Stimulated activated CD4-positive, alpha-beta T cell treated with anti-CD3 and anti-CD28 coated beads, TNF-alpha, amount 100 ng/mL, for 48 hours (primary cell): ENCODE measurements at places on chromosomes 11 and 22.

DNA sequence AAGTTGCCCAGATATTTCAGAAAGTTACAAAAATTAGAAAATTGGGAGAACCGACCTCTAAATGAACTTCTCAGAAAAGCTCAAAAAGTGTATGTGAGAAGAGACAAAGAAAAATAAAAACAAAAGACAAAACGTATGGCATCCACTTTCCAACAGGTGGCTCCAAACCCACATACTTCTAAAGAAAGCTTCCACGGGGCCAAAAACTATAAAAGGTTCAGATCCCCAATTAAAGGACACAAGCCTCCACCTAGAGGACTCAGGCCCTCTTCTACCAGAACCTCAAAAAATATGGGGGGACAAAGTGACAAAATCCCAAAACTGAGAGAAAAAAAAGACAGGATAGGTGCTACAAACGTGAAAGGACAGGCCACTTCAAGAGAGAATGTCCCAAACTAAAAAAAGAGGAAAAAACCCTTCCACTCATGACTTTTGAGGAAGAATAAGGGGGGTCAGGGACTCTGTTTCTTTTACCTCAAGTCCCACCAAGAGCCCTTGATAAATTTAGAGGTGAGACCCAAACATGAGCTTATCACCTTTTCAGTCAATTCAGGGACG is 8.8 kb downstream of the SCGB2A1 start:
- DNase-seq = no peak

DNA sequence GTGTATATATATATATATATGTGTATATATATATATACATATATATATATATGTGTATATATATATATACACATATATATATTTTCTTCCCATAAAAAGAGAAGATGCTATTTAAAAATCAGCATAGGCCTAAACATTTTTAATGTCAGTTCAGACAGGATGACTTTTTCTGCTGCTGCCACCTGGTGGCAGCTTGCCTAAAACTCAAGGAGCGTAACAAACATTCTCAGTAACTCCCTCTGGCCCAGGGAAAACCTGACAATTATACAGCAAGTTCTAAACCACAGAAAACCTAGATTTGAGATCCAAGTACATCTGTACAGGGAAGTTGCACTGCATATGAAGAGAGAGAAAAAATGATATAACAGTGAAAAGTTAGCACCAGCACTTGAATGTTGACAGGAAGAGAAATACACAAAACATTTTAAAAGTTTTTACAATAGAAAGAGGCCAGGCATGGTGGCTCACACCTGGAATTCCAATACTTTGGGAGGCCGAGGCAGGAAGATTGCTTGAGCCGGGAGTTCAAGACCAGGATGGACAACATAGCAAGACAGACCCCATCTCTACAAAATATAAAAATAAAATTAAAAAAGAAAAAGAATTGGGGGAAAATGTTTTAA is 16.6 kb downstream of the OR8A1 start:
- DNase-seq = peak; percentile 6

GRCh38 chr22:28413612-28414399 is 265.8 kb downstream of the TTC28 start:
- DNase-seq = no peak

DNA sequence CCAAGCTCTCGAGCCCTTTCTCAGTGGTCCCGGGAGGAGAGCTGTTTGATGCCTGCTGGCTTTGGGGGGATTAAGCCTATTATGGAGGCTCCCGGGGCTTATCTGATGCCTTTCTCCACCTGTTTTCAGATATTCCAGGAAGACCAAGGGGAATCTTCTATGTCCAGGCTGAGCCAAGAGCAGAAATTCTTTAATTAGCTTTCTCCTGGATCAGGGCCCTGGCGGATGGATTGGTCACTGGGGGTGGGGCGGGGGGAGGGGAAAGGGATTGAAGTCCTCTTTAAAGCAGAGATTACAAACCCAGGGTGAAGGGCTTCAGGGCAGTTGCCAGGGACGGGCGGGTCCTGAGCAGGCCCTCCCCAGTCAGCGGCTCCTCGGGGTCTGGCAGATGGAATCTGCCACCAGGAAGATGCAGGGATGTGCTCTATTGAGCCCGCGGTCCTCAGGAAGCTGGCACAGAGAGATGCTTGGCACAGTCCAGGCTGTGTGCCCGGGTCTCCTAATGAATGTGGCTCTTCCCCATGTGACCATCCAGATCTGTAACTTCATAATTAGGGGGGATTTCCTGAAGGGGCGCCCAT is 33.6 kb downstream of the MACROD1 start:
- DNase-seq = no peak

DNA sequence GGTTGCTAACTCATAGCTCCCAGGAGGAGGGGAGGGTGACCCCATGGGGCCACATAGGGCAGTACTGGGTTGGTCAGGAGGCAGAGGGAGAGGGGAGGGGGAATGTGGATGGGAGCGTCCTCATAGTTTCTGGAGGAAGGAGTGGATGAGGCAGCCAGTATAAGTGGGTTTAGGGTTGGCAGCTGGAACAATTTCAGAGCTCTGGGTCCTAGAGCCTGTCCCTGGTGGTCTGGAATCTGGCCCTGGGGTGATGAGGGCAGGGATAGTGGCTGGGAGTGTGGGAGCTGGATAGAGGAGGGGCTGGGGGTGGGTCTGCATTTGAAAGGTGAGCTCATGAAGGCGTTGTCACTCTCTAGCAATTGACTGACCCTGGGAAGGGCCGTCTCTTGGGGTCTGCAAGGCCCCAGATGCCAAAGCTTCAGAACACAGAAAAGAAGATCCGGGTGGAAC is 5.3 kb upstream of the MRGPRG start:
- no peak for DNase-seq

GRCh38 chr11:116422956-116423600 is 349.7 kb downstream of the BUD13 start:
- no peak for DNase-seq

DNA sequence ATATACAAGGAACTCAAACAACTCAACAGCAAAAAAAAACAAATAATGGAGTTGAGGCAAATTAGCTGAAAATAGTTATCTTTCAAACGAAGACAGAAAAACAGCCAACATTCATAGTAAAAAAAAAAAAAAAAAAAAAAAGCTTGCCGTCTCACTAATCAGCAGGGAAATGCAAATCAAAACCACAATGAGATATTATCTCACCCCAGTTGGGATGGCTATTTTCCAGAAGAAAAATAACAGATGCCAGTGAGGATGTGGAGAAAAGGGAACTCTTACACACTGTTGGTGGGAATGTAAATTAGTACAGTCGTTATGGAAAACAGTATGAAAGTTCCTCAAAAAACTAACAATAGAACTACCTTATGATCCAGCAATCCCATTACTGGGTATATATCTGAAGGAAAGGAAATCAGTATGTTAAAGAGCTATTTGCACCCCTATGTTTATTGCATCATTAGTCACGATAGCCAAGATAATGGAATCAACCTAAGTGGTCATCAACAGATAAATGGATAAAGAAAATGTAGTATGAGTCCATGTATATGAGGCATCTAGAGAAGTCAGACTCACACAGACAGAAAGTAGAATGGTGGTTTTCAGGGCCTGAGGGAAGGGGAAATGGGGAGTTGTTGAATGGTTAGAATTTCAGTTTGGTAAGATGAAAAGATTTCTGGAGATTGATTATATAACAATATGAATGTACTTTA is 56.0 kb downstream of the USP35 start:
- DNase-seq = no peak

- DNase-seq = peak; percentile 33
Measured at GRCh38 chr11:131674051-131674755, 303.8 kb downstream of the NTM start.

DNA sequence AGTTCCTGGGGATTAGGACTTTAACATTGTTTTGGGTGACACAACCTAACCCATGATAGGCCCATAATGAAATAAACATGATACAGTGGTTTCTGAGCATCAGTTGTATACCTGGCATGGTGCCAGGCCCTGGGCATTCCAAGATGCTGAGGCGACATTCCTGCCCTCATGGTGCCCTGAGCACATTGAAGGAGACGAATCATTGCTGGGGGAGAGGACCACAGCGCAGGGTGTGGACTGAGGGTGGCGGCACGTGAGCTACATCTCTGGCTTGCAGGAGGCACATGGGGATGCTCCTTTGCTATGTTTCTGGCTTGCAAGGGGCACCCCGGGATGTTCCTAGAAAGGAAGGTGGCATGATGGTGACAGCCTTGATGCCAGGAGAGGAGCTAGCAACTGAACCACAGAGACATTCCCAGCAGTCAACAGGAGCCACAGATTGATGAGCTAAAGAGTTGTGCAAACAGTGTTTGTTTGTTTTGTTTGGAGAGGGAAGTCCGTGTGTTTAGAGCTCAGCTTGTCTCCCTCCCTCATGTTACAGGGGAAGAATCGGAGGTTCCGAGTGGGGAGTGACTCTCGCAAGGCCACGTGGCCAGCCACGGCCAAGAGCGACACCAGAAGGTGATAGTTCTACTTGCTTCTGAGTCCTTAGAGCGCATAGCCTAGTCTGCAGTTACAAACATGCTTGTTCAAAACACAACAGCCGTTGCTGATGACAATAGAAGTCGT is 106.4 kb downstream of the MIAT start:
- DNase-seq = no peak

GRCh38 chr22:19710020-19710768 is 4.1 kb upstream of the SEPTIN5 start:
- DNase-seq = no peak

GRCh38 chr11:60970369-60970774 is 1.1 kb upstream of the CD6 start:
- no peak for DNase-seq

DNA sequence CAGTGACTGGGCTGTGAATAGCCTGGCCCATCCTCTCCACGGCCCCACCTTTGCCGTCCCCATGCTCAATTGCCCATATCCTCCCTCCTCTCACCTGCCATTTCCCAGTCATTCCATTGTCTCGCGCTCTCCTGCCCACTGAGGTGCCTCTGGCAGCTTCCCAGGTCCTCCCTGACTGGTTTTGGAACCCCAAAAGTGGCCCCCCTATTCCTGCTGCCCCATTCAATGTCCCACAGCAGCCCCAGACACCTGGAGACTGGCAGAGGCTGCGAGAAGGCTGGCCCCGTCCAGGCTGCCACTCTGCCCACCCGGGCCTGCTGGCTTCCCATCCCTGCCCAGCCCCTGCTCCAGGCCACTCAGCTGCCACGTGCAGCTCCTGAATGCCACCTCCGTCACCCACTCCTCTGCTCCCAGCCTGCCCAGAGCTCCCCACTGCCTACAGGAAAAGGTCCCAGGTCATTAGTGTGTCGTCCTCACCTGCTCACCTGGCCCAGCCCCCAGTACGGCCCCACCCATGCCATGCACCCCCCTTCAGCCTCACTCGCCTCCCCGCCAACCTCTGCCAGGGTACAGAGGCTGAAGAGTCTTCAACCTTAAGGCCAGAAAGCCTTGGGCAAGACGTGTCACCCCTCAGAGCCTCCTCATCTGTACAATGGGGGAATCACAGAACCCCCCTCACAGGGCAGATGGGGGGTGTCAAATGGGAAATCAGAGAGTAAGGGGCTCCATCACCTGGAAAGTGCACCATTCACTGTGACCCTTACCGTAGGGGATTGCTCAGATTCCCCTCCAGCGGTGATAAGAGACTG is 37.5 kb downstream of the KCNJ4 start:
- DNase-seq = no peak

- DNase-seq = no peak
Measured at GRCh38 chr11:102843489-102843888, at the start of gene MMP3. Gene MMP3, minus strand, starts transcription at chr11:102843609. Its CDS starts 63 bp downstream, at chr11:102843546.

DNA sequence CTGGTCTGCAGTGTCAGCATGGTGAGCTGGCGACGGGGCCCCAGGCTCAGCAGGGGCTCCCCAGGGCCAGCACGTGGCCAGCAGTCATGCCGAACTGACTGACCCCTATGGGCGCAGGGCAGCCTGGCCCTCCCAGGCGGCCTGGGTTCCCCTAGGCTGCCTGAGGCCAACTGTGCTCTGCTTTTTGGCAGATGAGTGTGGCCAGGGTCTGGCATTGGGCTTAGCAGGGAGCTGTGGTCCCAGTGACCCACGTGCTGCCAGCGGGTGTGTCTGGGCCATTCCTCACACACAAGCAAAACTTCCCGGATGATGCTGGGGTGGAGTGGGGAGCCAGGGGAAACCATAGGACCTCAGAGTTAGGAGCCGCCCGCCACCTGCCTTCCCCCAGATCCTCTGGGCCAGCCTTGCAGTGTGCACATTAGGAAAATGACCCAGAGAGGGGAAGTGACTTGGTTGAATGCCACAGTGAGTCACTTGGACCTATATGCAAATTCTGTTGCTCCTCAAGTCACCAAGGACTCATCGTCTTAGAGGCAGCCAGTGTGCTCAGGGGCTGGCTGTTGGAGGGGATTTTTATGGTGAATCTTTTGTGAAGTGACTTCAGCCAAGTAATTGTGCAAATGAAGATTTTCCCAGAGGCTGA is 6.5 kb downstream of the ADORA2A start:
- no peak for DNase-seq

DNA sequence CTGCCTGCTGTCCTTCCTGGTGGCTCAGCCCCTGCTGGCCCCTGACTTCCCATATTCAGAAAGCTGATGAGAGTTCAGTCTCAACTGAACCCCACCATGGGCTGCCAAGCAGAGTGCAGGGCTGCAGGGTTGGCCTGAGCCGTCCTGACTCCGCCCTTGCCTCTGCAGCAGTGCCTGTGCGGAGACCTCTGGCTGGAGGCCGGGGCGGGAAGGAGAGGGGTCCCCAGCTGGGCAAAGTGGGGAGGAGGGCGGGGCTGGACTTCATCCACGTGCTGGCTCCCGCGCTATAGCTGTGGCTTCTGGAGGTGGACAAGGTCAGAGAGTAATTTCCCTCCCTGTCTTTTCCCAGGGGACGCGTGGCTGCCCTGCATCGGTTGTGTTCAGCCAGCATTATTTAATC is 13.6 kb downstream of the GLB1L3 start:
- no peak for DNase-seq

DNA sequence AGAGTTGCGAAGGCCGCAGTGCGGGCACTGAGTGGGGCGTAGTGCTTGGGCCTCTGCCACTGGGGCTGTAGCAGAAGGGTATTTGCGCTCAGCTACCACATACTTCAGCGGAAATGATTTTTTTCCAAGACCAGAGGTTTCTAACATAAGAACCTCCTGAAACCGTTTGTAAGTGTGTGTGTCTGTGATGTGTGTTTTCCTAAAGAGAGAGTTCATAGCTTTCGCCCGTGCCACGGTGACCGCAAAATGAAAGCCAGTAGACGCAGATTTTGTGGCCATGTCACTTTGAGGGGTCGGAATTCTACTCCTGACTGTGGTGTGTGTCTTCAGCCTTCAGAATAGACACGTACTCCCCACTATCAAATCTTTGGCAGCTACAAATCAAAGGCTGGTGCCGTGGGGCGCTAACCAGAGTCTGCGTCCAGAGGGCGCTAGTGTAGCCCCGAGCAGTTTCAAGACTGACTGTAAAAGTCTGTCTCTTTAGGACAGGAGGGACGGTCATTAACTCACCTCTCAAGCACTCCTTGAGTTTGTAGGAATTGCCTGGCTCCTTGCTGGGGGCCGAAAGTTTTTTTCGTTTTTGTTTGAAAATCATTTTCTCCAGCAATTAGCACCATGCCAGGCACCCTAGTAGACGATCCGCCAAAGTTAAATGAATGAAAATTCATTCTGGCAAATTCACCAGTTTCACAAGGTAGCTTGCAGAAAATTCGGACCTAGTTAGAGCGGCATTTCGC is 2.5 kb upstream of the CALCA start:
- peak; percentile 42 for DNase-seq

DNA sequence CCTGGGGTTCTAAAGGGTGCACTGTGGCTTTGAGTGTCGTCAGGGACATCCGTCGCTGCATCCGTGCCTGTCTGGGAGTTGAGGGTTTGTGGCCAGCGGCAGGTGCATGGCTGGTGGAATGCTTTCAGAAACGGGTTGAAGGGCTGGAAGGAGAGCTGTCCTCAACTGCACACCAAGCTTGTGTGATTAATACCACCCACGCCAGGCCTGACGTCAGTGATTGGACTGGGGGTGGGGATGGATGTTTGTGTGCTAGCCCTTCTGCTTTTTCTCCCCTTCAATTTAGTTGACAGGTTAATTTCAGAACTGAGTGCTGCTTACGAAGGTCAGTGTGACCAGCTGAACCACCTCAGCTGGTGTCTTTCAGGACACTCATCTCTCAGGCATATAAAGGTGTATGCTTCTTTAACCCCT is 3.2 kb upstream of the GAB2 start:
- DNase-seq = peak; percentile 49
